NCI-H1436 treated with DMSO at 0.1 percent for 48 hours (cell line): ENCODE measurements at places on chromosomes 12 and 14.

DNA sequence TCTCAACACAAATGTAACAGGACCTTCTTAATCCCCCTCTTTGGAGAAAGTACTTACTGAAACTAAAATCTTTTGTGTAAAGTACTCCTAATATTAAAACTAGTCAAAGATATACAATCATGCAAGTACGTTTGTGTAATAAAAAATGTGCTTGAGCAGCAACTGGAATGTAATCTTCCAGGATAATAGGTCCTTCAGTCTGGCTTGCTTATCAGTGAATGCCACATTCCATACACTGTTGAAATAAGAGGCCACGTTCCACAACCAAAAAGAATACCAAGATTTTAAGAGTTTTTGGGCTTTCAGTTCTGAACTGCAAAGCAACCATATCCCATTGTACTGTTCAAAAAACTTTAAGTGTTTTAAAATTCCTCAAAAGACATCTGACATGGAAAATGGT lies 26.2 kb upstream of the GRIN2B start:
- no peak for DNase-seq

GRCh38 chr12:118137148-118137678 lies 1.3 kb downstream of the PEBP1 start:
- no peak for DNase-seq

- no peak for DNase-seq
These were observed 82.7 kb downstream of the BEGAIN start for GRCh38 chr14:100504372-100505078.

DNA sequence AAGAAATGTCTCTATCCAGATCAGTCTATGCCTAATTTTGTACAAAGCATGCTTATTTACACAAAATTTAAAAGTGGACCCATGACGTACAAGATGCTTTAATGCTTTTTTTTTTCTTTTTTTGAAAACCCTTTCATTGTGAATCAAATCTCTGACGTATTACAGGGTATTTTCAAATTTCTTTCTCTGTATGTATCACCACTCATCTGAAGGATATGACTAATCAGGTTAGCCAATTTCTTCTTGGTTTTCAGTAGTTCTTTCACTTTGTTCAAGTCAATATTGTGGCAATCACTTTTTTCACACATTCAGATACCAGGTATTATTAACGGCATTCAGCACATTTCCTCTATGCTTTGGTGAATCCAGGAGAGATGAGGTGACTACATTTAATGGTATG lies 685.3 kb downstream of the TRHDE start:
- no peak for DNase-seq

- DNase-seq, result no peak
These were observed 15.3 kb upstream of the TSPAN11 start for GRCh38 chr12:30911207-30911606.

DNA sequence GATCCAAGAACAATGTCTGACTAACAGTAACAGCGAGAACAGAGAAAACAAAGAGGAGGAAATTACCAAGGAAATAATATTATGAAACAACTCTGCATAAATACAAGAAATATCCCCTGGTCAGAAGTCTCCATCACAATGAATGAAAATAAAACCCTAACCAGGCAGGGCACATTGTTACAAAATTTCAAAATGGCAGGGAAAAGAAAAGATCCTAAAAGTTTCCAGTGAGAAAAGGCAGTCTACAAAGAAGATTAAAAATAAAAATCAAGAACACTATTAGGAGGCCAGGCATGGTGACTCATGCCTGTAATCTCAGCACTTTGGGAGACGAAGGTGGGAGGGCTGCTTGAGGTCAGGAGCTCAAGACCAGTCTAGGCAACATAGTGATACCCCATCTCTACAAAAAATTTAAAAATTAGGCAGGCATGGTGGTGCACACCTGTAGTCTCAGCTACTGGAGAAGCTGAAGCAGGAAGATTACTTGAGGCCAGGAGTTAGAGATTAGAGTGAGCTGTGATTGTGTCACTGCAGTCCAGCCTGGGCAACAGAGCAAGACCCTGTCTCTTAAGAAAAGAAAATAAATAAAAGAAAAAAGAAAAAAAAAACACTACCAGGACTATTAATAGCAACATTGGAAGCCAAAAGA lies 47.8 kb downstream of the FERMT2 start:
- no peak for DNase-seq

- no peak for DNase-seq
These were observed 26.8 kb downstream of the AREL1 start for GRCh38 chr14:74685921-74686678.

DNA sequence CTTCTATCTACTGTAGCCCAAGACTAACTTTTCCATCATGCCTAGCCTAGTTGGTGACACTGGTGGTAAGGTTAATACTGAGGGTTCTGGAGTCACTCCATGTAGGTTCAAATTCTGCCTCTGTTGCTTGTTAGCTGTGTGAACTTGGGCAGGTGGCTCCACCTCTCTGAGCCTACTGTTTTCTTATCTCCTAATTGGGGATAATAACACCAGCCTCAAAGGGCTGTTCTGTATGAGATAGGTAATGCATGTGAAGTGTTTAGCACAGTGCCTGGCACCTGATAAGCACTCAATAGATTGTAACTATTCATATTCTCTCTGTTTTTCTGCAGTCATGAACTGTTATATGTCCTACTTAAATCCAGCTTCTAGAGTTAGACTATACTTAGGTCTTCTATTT lies 17.5 kb upstream of the SPPL3 start:
- DNase-seq, result no peak

- no peak for DNase-seq
These were observed 11.0 kb upstream of the AEBP2 start for GRCh38 chr12:19428246-19428645.

GRCh38 chr14:67577909-67578749 lies 21.9 kb downstream of the PIGH start:
- DNase-seq, result no peak

DNA sequence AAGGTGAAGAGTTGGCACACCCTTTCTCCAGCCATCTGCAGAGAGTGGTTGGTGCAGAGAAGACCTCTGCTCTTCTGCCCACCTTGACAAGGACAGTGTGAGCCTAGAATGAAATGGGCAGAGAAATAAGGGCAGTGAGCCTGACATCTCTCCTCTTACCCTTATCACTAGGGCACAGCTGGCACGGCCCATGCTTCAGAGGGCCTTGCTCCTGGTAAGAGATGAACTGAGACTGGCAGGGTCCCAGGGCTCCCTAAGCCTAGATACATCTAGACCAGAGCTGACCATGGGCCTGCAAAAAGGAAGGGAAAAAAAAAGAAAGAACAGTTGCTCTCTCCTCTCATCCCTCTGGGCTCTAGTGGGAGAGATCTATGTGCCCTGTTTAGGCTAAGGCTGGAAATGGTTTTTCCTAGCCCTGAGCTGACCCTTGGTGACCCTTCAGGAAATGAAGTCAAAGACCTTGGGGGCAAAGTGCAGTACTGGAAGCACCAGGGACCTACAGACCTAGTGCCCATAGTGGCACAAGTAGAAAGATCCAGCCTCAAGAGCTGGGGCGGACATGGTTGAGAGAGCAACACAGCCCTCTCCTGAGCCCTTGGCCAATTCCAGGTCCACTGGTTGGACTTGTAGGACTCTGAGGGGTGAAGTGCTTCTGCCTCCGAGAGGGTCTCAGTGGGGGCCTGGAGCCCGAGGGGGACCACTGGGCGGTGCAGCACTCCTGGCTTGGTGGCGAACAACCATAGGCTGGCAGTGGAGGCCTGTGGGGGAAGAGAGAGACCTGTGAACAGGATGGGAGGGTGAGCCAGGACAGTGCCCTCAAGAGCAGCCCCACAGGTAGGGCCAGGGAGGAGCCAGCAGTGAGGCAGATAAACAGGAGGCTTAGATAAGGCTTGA lies 22.0 kb downstream of the PRPF40B start:
- no peak for DNase-seq

DNA sequence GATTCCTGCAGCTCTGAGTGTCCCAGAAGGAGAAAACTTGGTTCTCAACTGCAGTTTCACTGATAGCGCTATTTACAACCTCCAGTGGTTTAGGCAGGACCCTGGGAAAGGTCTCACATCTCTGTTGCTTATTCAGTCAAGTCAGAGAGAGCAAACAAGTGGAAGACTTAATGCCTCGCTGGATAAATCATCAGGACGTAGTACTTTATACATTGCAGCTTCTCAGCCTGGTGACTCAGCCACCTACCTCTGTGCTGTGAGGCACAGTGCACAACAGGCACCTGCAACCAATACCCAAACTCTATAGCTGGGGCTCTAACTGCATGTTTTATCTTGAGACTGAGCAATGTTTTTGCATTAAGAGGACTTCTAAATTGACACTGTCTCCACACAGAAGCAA lies 379.2 kb upstream of the OR4E1 start:
- DNase-seq, result no peak

GRCh38 chr12:114685320-114685781 lies 1.4 kb upstream of the TBX3 start:
- DNase-seq, result no peak

GRCh38 chr12:124605883-124606774 lies 38.7 kb upstream of the NCOR2 start:
- no peak for DNase-seq

DNA sequence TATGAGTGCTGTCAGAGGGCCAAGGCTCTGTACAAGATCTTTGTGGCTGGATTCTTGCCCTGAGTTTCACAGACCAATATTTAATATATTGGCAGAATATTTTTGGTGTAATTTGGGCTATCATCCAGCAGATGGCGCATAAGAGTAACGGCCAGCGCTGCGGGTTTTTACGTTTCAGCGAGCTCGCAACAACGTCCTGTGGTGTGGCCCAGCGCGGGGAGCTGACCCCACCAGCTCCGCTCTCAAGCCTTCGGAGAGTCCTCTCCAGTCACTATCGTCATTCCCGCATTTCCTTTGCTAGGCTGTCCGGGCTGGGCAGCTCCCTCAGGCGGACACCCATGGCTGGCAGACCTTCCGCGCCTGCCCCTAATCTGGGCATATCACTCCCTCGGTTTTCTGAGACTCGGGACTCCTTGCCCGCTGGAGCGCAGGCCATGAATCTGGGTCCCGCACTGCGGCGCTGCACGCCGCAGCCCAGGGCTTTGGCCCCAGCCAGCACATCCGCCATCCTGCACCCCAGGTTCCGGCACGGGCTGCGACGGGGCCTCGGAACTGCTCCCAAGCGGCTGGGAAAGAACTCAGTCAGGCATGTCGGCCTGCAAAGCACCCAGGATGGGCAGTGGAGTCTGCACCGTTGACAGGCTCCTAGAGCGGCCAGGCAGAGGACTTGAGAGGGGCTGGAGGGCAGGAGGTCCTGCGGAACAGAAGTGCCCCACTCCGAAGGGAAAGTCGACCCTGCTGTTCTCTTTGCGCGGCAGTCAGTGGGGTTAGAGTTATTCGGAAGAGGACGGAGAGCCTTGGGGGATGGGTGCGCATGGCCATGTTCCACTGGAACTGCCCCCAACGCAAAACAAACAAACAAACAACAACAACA lies 18.4 kb downstream of the OLR1 start:
- DNase-seq, result no peak

GRCh38 chr12:116537101-116537904 lies 21.9 kb upstream of the MAP1LC3B2 start:
- no peak for DNase-seq

GRCh38 chr12:89593873-89594272 lies 68.0 kb upstream of the POC1B start:
- DNase-seq, result no peak

- no peak for DNase-seq
These were observed 43.7 kb downstream of the HSPB8 start for GRCh38 chr12:119222222-119222951.

- DNase-seq, result no peak
These were observed 146.7 kb upstream of the USP15 start for GRCh38 chr12:62113366-62114011.

GRCh38 chr12:3241621-3242020 lies 164.4 kb downstream of the TSPAN9 start:
- no peak for DNase-seq
